ENCODE measurements at places on chromosomes 12 and 14.

GRCh38 chr14:85991156-85991555 is 461.2 kb downstream of the FLRT2 start:
- DNase-seq, result no peak

- no peak for DNase-seq
Observed at GRCh38 chr12:79826267-79827128, 108.4 kb downstream of the PPP1R12A start.

DNA sequence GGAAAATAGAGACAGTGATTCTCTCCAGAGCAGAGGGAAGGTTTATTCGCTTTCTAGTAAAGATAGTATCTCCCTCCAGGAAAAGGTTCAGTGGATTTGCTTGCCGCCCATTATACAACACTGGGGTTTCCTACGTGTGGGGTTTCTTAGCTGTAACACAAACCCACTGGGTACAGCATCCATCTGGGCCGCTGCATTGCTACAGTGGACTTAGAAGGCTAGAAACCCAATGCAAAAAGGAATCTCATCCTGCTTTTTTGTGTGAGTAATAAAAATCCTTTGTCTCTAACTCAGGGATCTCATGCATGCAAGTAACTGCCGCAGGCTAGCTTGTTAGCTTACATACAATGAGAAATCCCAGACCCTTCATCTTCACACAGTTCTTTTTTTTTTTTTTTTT is 67.1 kb upstream of the BCL2L14 start:
- DNase-seq, result no peak

- no peak for DNase-seq
Observed at GRCh38 chr14:21915826-21916225, 242.2 kb upstream of the OR4E1 start.

DNA sequence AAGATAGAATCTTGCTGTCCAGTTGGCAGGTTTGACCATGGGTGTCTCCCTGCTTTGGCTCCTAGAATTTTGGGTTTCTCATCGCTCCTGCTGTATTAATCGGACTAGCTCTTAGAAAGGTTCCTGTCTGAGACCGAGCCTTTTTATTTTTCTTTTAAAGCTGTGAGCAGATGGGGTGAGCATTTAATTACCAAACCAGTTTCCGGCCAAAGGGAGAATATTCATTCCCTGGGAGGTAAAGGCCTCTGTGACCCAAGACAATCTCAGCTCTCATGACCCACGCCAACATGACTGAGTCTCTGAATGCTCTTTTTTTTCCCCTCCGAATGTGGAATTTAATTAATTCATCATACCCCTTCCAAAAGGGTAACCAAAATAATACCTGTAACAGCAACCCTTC is 464.7 kb upstream of the TMEM132C start:
- DNase-seq, result no peak

GRCh38 chr14:105986894-105987284 is 460.5 kb downstream of the TMEM121 start:
- no peak for DNase-seq

GRCh38 chr14:54169254-54169924 is 212.8 kb upstream of the BMP4 start:
- DNase-seq, result no peak

GRCh38 chr12:62599854-62600437 is 133.3 kb downstream of the MON2 start:
- no peak for DNase-seq

DNA sequence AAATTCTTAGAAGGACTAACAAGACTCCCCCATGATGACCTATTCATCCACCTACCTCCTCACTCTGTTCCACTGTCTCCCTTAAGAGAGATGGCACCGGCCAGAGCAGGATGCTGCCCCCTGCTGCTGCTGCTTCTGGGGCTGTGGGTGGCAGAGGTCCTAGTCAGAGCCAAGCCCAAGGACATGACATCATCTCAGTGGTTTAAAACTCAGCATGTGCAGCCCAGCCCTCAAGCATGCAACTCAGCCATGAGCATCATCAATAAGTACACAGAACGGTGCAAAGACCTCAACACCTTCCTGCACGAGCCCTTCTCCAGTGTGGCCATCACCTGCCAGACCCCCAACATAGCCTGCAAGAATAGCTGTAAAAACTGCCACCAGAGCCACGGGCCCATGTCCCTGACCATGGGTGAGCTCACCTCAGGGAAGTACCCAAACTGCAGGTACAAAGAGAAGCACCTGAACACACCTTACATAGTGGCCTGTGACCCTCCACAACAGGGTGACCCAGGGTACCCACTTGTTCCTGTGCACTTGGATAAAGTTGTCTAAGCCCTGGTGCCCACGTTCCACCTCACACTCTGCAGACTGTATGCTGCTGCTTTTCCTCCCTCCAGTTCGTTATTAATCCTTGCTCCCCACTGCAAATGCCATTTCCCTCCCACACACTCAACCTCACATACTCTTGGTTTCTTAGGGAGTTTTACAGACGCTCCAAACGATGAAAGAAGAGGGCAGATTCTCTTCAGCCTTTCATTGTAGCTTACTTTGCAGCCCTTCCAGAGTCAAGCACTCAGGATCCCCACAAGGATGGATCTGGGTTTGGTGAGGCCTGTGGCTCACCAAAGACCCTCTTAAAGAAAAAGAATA is at the start of gene RNASE8:
RNASE8 (plus strand) TSS at position 20 of the 873 bp plus-strand sequence; CDS start at position 91, 71 bp downstream.
- no peak for DNase-seq

GRCh38 chr12:22641353-22642053 is 16.5 kb downstream of the ETNK1 start:
- DNase-seq, result no peak

DNA sequence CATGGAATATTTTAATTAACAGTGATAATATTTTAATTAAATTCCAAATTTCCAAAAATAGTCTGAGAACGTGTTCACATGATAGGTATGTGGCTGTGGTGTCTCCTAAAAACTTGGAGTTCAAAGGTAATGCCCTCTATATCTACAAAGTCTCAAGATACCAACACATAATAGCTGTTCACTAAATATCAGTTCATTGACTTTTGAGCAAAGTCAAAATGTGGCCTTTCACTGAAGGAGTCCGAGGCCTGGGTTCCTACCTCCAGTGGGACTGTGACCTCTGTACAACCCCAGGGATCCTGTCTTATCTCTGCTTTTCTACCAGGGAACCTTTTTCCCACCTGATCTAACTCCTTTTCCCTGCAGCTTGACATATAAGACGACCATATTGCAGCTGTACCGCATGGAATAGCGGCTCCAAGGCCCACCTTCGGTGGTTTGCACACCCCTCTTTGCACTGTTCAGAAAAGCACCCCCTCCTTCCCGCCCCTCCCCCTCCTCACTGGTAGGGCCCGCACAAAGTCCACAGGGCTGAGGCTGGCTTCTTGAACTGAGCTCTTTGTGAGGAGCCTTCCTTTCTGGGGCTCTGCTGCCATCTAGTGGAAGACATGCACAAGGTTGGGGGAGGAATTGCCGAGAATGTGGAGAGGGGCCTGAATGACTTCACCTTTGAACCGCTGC is 3.1 kb downstream of the CCND2 start:
- peak; percentile 84 for DNase-seq

DNA sequence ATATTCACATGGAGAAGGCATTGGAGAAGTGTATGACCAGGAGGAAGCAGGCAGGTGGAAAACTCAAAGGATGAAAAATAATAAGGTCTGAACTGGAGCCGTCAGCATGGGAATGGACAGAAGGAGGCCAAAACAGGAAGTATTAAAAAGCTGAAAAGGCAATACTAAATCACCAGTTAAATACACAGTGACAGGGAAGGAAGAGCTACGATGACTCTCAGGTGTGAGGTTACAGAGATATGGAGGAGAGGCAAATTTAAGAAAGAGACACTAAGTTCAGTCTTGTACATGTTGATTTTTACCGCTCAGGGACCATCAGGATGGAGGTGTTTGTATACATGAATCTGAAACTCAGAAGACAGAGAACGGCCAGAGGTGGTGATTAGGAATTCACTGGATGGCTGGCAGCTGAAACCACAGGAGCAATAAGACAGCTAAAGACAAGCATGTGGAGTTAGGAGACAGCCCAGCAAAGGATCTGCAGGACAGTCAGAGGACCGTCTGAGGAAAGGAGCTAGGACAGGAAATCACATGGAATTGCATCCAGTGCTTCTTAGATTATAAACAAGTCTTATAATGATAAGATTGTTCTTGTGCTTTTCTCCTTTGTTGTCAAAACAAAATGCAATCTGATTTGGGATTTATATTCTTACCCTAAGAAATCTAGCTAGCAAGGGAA is 33.9 kb upstream of the CDKN3 start:
- DNase-seq, result no peak

DNA sequence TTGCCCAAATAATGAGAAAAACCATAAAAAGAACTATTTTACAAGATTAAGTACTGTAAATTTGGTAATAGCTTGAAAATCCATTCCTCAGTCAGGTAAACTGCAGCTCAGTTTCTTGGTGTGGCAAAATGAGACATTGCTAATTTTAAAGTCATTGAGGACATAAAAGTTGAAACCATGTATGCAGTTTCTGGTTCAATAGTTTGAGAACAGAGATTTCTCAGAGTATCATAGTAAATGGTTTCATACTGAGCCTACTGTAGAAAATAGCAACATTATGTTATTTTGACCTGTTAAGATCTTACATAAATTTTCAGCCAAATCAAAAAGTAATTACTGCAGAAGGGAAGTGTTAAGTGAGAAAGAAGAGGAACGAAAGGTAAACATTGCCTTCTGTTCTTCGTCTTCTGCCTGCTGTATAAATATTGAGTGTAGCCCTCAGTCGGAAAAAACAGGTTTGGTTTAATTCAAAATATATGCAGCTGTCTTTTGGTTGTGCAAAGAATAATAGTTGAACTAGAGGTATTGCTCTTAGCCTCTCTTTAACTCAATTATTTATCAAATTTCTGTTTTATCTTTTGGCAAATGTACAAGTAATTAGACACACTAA is 119.6 kb downstream of the SYNE2 start:
- no peak for DNase-seq

GRCh38 chr12:44827832-44828438 is 48.2 kb downstream of the NELL2 start:
- DNase-seq, result no peak

DNA sequence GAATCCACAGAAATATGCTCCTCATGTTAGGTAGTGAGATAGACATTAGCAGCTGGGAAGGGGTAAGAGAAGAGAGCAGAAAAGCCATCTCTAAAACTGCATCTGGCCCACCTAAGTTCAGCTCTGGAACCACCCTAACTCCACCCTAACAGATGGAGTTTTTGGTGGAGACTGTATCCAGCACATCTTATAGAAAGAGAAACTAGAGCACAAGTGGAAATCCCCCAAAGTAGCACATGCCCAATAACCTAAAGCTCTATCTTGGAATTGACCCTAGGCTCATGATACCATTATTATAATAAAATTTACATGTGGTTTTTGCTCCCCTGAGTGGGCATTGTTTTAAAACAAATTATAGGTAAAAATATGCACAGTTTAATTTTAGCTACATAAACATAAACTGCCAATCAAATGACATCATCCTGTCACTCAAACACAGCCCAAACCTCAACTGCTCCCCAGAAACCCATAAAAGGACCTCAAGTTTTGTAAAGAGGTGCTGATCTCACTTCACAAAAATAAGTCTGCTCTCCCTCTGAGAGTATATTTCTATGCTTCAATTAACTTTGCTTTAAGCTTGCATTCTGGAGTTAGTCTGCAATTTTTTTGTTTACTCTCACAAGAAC is 206.4 kb downstream of the PIK3C2G start:
- DNase-seq, result no peak

DNA sequence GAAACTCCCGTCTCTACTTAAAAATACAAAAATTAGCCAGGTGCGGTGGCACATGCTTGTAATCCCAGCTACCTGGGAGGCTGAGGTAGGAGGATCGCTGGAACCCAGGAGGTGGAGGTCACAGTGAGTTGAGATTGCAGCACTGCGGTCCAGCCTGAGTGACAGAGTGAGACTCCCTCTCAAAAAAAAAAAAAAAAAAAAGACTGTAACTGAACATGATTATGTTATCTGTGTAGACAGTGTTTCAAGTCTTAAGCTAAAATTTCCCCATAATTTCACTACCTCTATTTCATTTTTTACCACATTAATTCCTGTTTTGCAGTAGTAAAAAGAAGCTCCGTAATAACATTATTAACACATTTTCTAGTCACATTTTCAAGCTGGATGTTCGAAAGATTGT is 5.4 kb downstream of the PLBD1 start:
- DNase-seq, result no peak
